ENCODE measurements at places on chromosomes 11 and 22.

GRCh38 chr11:12950670-12951069 lies 58.4 kb upstream of the RASSF10 start:
- peak; percentile 39 for DNase-seq

DNA sequence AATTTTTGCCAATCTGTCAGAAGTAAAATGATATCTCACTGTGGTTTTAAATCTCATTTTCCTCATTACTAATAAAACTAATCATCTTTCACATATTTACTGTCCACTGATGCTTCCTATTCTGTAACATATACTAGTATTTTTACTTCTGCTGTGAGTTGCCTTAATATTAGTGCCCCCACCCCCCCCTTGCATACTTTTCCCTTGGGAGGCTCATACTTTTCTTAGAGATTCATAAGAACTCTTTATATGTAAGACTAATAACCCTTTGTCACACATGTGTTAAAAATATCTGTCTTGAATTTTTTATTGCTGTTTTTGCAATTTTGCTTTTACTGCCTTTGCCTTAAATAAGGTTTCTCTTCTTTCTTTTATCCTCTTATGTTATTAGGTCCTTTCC lies 87.2 kb downstream of the PHF21A start:
- DNase-seq: no peak

- no peak for DNase-seq
Measured at GRCh38 chr11:121575250-121575962, 122.6 kb upstream of the SORL1-AS1 start.

DNA sequence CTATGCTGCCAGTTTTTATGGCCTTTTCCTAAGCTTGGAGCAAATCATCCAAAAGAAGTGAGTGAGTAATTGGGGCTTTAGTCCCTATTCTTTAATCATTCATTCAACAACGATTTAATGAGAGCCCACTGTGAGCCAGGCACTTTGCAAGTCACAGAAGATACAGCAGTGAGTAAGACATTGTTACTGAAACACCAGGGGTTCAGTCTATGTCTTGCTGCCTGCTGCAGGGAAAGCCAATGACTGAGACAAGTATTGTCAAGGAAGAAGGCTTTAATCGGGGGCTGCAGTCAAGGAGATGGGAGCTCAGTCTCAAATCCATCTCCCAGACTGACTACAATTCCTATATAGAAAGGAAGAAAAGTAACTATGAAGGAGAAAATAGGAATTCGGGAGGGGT lies 228.3 kb downstream of the FAM181B start:
- no peak for DNase-seq

GRCh38 chr11:65382804-65383368 lies 440 bp upstream of the SLC25A45 start:
- DNase-seq: no peak

- no peak for DNase-seq
Measured at GRCh38 chr11:44018127-44018521, 29.7 kb upstream of the ACCSL start.

- DNase-seq: peak; percentile 84
Measured at GRCh38 chr11:65555693-65556231, 2.4 kb downstream of the LTBP3 start.

GRCh38 chr11:67054836-67055523 lies 1.7 kb upstream of the RHOD start:
- DNase-seq: peak; percentile 55

- no peak for DNase-seq
Measured at GRCh38 chr22:49236541-49237075, 591.1 kb downstream of the BRD1 start.

DNA sequence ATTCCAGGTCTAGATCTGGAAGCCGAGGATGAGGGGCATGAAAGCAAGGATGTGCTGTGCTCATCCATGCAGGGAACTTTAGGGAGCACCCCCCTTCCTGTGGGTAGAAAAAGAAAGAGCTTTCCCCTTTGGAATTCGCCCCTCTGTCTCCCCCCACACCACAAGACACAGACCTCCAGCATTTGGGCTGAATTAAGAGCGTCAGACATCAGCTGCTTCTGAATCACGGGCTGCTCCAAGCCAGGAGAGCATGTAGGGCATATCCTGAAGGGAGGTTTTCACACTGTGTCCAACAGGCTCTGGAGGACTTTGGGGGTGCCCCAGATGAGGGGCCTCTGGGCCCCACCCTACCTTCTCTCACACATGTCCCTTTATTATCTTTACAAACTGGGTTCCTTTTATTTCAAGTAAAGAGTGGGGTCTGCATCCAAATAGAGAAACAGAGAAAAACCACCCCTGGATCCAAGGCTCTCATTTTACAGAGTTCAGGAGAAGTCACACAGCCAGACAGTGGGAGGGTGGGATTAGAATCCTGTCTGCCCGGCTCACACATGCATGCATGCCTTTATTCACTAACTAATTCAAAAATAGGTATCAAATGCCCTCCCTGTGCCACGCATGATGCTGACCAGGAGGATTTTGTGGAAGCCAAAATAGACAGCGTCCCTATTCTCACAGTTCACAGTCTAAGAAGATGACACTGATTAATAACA lies 52.8 kb downstream of the LRRC32 start:
- DNase-seq: peak; percentile 64

DNA sequence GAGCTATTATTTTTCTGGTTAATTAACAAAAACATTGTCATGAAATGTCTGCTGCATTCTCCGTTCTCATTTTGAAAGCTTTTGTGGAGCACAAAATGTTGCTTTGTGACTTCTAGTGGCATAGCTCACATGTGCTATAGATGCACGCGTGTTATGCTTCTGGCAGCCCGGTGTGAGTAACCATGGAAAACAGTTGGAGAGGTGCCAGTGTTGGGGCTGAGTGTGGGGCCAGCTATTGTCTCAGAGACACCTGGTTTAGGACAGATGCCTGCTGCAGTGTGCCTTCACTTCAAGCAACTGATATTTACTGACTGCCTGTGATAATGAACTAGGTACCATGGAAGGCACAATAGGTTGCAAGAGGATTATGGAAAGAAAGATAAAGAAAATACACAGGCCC lies 760.6 kb downstream of the NTM start:
- no peak for DNase-seq

GRCh38 chr11:65886826-65887722 lies 1.2 kb downstream of the FIBP start:
- DNase-seq: no peak

- no peak for DNase-seq
Measured at GRCh38 chr22:29291215-29291614, 15.2 kb upstream of the GAS2L1 start.

- peak; percentile 96 for DNase-seq
Measured at GRCh38 chr11:11148104-11148509, 204.9 kb downstream of the CSNK2A3 start.

GRCh38 chr11:6027501-6027900 lies 3.1 kb downstream of the OR56A1 start:
- no peak for DNase-seq

DNA sequence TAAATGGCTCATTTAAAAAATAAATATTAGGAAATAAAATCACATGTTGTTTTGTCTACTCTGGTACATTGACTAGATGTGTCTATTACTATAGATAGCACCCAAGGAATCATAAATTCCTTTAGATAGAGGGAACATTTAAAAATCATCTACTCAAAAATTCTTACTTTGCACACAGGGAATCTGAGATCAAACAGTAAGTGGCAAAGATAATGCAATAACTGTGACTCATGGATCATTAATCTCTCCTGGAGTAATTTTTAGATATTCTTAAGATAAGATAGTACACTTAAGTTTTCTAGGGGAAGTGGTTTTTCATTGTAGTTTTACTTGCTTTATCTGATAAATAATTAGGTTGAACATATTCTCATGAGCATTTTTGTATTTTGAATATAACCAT lies 468.9 kb downstream of the LUZP2 start:
- no peak for DNase-seq

- peak; percentile 86 for DNase-seq
Measured at GRCh38 chr22:31272522-31273446, 19.5 kb downstream of the PIK3IP1 start.

GRCh38 chr22:44187652-44188230 lies 7.0 kb downstream of the PARVG start:
- DNase-seq: no peak

- peak; percentile 54 for DNase-seq
Measured at GRCh38 chr22:34847072-34847471, 218.9 kb upstream of the ISX start.

DNA sequence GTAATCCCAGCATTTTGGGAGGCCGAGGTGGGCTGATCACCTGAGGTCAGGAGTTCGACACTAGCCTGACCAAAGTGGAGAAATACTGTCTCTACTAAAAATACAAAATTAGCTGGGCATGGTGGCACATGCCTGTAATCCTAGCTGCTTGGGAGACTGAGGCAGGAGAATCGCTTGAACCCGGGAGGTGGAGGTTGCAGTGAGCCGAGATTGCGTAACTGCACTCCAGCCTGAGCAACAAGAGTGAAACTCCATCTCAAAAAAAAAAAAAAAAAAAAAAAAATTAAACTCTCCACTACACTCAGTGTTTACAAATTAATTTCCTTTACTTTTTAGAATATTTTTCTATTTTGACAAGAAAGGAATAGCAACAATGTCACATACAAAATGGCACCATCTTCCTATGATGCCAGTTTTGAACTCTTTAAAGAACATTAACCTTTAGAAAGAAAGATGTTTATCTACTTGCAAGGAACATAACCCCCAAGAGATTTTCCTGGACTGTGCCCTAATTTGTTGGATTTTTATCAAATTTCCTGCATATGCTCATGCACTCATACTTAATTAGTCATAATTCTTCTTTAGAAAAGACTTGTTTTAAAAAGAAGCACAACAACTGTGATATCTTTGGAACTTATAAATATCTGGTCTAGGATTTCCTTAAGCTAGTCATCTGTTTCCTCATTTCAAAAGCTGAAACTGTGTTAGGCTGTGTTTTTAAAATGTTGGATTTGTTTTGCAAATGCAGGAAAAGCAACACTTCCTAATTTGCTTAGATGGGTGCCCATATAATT lies 22.6 kb upstream of the HIPK3 start:
- peak; percentile 36 for DNase-seq

GRCh38 chr11:64850979-64851567 lies 6.6 kb upstream of the CDC42BPG start:
- peak; percentile 62 for DNase-seq

GRCh38 chr11:10405865-10406592 lies 49.0 kb upstream of the AMPD3 start:
- peak; percentile 97 for DNase-seq

DNA sequence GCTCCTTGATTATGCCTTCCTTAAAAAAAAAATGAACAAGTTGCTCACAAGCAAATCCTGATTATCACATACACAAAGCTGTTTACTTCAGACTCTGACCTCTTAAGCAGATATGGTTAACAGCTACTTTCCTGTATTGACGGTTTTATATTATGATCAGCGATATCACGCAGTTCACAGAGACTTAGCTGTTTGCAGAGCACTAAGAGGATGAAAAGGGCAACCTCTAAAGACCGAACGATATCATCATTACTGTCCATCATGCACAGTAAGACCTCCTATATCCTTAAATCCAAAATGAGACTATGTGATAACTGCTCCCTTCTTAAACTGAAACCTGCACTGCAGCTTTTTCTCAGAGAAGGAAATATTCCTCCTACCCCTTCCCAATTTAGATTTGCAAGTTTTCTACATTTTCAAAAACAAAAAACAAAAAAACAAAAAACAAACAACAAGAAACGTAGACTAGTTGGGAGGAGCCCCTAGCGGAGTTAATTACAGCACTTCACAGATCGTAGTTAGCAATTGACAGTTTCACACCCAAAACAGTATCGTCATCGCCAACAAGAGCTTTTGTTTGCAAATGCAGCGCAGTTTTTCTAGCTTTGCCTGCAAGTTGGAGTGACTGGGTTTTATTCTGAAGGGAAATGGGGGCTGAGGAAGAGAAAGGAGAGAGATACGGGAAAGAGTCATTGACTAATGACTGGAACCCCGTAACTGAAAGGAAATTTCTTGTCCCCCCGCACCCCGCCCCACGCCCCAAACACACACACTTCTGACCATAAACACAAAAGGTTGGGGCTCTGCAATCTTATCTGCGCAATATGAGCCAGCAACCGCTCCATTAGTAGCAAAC lies 1.2 kb downstream of the DDX6 start:
- peak; percentile 42 for DNase-seq

DNA sequence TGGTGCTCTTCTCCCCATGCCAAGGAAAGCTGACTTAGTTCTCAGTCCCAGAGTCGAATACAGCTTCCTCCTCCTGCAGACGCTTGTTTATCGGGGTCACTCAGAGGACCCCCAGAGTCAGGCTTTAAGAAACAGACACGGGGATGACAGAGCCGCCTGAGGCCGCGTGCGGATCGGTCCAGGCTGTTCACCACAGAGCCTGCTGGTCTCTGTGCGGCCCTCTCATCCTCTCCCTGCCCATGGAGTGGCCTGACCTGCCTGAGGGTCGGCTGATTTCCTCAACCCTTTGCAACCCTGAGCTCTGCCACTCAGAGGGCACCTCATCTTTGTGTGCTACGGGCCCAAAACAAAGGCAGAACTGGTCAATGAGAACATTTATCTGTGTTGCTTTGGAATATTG lies 2.1 kb downstream of the GAL start:
- DNase-seq: no peak

DNA sequence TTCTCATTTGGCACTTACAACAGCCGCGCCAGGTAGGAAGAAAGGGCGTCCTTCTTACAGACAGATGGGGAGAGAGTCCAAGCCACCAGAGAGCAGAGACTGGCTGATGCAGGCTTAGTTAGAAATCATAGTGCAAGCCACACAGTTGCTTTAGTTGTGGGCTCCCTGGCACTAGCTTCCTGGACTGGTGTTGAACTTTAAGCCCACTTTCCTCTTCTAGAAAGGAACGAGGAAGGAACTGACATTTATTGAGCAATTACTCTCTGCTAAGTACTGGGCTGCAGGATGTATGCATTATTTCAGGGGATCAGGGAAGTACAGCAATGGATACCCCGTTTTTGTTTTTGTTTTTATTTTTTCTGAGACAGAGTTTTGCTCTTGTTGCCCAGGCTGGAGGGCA lies 3.0 kb downstream of the BACE1 start:
- DNase-seq: no peak

DNA sequence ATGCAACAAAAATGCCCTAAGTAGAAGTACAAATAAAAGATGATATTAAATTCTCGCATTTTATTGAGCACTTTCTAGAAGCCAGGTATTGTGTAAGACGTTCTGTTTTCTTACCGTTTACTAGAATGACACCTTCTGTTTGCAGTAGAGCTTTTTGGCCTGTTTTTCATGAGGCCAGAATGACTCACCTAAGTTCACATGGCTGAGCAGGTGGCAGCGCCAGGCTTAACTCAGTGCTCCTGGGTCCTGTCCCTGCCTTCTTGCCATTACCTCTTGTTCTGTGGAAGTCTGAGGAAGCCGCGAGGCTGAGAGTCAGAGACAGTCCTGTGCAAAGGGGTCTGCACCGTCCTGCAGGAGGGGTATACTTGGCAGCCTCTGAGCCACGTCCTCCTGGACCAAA lies 113.8 kb downstream of the ATXN10 start:
- peak; percentile 14 for DNase-seq
